ENCODE measurements at places on chromosomes 11 and 22.

GRCh38 chr11:90635886-90636285 is 413.0 kb upstream of the CHORDC1 start:
- DNase-seq = no peak

DNA sequence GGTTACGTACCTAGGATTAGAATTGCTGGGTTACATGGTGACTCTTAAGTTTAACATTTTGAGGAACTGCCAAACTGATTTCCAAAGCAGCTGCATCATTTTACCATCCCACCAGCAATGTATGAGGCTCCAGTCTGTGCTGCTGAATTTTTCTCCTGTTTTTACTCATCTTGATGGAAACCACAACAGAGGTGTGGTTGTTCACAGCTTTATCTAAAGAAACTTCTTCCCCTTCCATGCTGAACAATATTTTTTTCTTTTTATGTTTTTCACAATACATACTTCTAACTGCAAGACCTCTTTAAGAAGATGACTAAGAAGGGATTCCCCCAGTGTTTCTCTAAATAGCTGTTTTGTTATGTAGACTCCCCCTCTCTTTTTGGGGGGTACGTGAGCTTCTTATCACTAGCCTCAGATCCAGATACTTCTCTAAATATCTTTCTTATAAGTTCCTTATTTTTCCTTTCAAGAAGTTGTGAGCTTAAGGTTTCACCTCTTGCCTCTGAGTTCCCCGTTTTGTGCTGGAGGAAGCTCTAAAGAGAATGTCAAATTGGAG is 24.0 kb downstream of the TCP11L1 start:
- no peak for DNase-seq

DNA sequence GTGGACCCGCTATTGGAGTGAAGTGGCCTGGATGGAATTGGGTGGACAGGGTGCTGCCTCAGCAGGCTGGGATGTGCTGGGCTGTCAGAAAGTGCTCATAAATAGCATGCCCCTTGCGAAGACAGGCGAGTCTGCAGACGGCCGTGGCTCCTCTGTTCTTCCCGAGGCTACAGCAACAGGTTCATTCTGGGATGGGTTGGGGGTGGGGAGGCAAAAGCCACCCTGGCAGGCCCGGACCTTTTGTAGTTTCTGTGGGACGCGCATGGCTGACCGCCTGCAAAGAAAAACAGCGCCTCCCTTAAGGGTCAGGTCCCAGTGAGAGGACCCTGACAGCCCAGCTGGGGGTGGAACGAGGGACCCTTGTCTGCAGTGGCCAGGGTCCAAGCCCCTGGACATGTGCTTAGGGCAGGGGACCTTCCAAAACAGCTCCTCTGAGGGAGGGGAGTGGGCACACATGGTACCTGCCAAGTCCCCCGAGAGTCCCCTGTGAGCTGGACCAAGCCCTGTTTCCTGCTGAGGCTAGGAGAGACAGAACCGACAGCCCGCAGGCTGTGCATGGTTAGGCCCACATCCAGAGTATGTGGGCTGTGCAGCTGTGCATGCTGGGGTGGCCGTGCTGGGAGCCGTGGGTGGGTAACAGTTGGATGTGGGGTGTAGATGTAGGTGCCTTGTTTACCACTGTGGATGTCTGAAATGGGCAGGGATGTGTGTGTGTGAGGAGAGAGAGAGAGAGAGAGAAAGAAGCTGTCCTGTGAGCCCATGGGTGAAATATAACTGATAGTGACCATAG is at the start of gene CRYBB3:
Gene CRYBB3, plus strand, starts transcription at position 128 of the 790 bp plus-strand sequence. CDS start 1,539 bp downstream, outside the sequence.
- DNase-seq = no peak

- no peak for DNase-seq
Observed at GRCh38 chr11:95708681-95709080, 80.9 kb downstream of the FAM76B start.

GRCh38 chr11:17686231-17686980 is 33.0 kb upstream of the MYOD1 start:
- DNase-seq = no peak

GRCh38 chr11:70467201-70468085 is 69.1 kb downstream of the CTTN start:
- DNase-seq = peak; percentile 32
